T-cell (primary cell): ENCODE measurements at places on chromosomes 12 and 14. TPM values are rescaled to one million over a fixed set of nuclear protein-coding genes. Genes with fewer than 3 reads are reported as not detected.

DNA sequence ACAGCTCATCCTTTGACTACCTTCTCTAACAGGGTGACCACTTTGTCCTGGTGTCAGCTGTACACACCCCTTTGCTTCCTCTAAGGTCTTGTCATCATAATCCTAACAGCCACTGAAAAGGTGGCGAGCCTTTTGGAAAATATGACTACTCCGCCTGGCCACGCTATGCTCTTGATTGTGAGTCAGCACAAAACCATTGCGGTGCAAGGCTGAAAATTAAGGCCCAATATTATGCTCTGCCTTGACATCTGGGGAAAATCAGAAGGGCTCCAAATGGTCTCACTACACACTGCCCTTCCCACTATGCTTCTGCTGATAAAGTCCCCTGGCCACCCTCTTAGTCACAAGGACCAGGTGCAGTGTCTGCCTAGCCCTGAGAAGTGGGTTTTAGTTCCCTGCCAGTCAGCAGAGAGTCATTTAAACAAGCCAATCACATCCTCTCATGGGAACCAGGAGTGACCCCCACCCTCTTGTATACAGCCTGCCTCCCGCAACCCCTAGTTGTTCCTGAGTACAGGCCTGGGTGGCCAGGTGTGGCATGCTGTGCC, 34.3 kb downstream of the FGD6 start:
- no peak overlapping the region for H3K4me3 ChIP-seq
- H3K36me3 ChIP-seq = no peaks in the 10 kb centered on the region

GRCh38 chr12:127162307-127162706, 1104.7 kb upstream of the TMEM132C start:
- no peak overlapping the region for H3K4me3 ChIP-seq
- H3K36me3 ChIP-seq = no peaks in the 10 kb centered on the region
- no peak overlapping the region for H3K27ac ChIP-seq

DNA sequence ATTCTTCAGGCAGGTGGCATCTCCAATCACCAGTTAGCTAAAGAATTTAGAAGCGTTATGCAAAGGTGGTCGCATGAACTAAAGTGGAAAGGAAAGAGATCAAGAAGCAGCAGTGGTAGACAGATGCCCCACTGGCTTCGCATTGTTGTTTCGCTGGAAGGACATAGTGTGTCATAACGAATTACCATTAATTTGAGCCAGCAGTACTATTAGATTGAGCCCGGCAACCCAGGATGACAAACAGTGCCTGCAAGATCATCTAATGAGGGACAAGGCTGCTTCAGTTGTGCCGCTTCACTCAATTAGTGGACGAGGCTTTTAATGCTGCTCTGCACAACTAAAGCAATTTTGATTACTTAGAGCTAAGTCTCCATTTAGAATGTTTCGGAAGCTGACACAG, 274.5 kb upstream of the SOX5 start:
- H3K27ac ChIP-seq = no peak overlapping the region
- no peak for DNase-seq
- no peaks in the 10 kb centered on the region for H3K36me3 ChIP-seq
- H3K4me3 ChIP-seq = no peak overlapping the region
- H3K27me3 ChIP-seq = no peaks in the 10 kb centered on the region
- H3K4me1 ChIP-seq = no peaks in the 10 kb centered on the region

- no peak overlapping the region for H3K27ac ChIP-seq
- H3K4me1 ChIP-seq = peaks cover 8% of the 10 kb centered on the region
- H3K27me3 ChIP-seq = peaks cover 15% of the 10 kb centered on the region
- DNase-seq = no peak
- no peaks in the 10 kb centered on the region for H3K36me3 ChIP-seq
Observed at GRCh38 chr14:72708708-72709475, 185.0 kb downstream of the DPF3 start.

DNA sequence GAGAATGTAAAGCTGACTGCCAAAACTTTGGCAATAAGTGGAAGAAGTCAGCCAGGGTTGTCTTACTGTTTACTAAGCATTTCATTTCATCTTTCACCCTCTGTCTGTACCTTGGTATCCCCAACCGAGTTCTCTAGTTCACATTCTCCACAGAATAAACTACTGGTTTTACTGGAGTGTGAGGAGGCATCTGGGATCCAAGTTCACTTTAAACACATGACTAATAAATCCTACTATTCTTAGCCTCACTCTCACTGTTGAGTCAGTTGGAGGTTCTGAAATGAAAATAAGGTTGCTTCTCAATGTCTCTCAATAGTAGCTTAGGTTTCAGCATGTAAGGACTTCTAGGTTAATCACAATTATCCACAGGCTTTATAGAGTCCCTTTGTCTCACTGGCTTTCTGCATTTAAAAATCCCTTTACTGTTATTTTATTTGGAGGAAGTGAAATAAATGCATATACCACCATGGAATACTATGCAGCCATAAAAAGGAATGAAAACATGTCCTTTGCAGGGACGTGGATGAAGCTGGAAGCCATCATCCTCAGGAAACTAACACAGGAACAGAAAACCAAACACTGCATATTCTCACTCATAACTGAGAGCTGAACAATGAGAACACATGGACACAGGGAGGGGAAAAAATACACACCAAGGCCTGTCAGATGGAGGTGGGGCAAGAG, 95.8 kb downstream of the EPS8 start:
- no peak overlapping the region for H3K4me3 ChIP-seq
- H3K36me3 ChIP-seq = no peaks in the 10 kb centered on the region
- H3K27me3 ChIP-seq = peaks cover 1% of the 10 kb centered on the region
- no peak for DNase-seq
- H3K4me1 ChIP-seq = no peaks in the 10 kb centered on the region
- H3K27ac ChIP-seq = no peak overlapping the region

- no peak overlapping the region for H3K27ac ChIP-seq
- H3K36me3 ChIP-seq = no peaks in the 10 kb centered on the region
- DNase-seq = no peak
- no peaks in the 10 kb centered on the region for H3K4me1 ChIP-seq
- peaks cover 7% of the 10 kb centered on the region for H3K27me3 ChIP-seq
- H3K4me3 ChIP-seq = no peak overlapping the region
Observed at GRCh38 chr12:101634724-101635123, 40.0 kb downstream of the MYBPC1 start.

DNA sequence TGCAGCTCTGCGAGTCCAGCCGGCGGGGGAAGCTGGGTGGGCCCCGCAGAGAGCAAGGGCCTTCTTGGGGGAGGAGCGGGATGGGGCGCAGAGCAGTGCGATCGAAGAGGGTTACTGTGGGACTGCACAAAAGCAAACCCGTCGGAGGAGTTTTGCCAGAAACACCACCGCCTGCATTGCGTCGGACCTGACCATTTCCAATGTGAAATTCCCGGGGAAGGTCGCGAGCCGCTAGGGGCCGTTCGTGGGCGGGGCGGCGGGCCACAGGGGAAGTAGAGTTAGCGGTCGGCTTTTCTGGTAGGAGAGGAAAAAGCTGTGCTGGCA, 333 bp upstream of the KCNA1 start:
- no peaks in the 10 kb centered on the region for H3K36me3 ChIP-seq
- H3K27me3 ChIP-seq = peaks cover 17% of the 10 kb centered on the region
- peak overlapping the region; percentile 31 for H3K4me3 ChIP-seq

DNA sequence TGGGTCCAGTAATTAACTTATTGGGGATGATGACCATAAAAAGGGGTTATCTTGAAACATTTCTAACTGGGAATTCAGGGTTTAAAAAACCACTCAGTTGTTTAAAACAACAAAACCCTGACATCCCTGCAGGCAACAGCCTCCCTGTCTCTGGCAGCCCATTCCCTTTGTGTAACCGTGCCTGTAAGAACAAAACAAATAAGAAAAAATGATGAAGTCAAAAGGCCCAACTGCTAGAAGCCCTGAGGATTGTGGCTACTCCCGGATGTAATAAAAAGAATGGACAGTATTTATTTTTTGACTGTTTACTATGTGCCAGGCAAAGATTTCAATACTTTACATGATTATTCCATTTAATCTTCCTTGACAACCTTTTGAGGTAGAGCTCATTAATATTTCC, 75.3 kb downstream of the TMCC3 start:
- DNase-seq = no peak
- no peak overlapping the region for H3K4me3 ChIP-seq
- H3K27me3 ChIP-seq = no peaks in the 10 kb centered on the region
- no peaks in the 10 kb centered on the region for H3K36me3 ChIP-seq

DNA sequence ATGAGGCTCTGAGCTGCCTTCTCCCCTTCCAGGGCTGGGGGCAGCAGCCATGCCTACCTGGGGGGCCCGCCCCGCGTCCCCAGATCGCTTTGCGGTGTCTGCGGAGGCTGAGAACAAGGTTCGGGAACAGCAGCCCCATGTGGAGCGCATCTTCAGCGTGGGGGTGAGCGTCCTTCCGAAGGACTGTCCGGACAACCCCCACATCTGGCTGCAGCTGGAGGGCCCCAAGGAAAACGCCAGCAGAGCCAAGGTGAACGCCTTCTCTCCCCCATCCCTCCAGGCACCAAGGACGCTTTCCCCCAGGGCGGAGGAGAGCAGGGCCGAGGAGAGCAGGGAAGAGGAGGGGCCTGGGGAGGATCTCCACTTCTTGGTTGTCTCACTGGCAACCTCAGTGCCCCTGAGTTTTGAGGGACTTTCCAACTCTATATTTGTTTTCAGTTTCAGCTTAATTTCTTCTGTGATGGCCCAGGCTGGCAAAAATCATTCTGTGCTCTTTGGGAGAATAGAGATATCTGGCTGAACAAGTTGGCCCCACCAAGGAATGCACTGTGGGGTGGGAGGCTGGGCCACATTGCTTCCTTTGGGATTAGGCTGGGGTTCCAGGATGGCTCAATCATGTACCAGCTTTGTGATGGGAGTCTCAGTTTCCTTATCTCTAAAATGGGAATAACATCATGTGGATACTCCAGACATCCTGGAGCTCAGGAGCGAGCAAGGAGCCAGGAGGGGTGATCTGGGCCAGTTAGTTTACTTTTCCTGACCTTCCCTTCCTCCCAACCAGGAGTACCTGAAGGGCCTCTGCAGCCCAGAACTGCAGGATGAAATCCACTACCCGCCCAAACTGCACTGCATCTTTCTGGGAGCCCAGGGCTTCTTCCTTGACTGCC, 1.2 kb downstream of the KHNYN start:
- H3K36me3 ChIP-seq = peaks cover 37% of the 10 kb centered on the region
- H3K27ac ChIP-seq = peak overlapping the region; percentile 98
- H3K27me3 ChIP-seq = no peaks in the 10 kb centered on the region
- H3K4me1 ChIP-seq = peaks cover 58% of the 10 kb centered on the region

- no peaks in the 10 kb centered on the region for H3K27me3 ChIP-seq
- H3K36me3 ChIP-seq = no peaks in the 10 kb centered on the region
- H3K4me3 ChIP-seq = no peak overlapping the region
Observed at GRCh38 chr14:38505973-38506249, 250.0 kb upstream of the CLEC14A start.

DNA sequence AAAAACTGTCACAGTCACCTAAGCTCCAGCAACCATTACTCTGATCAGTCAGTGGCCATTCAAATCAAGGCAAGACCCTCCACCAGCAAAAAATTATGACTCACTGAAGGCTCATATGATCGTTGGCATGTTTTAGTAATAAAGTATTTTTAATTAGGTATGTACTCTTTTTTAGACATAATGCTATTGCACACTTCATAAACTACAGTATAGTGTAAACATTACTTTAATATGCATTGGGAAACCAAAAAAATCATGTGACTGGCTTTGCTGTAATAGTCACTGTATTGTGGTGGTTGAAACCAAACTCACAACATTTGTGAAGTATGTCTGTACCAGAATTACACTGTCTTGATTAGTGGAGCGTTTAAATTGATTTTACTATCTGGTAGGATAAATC, 134.5 kb upstream of the GARIN6 start:
- no peak overlapping the region for H3K27ac ChIP-seq
- no peaks in the 10 kb centered on the region for H3K36me3 ChIP-seq

- H3K27me3 ChIP-seq = no peaks in the 10 kb centered on the region
- peak; percentile 68 for DNase-seq
- peak overlapping the region; percentile 12 for H3K27ac ChIP-seq
Observed at GRCh38 chr12:66288121-66288520, 14.2 kb upstream of the HELB start.

DNA sequence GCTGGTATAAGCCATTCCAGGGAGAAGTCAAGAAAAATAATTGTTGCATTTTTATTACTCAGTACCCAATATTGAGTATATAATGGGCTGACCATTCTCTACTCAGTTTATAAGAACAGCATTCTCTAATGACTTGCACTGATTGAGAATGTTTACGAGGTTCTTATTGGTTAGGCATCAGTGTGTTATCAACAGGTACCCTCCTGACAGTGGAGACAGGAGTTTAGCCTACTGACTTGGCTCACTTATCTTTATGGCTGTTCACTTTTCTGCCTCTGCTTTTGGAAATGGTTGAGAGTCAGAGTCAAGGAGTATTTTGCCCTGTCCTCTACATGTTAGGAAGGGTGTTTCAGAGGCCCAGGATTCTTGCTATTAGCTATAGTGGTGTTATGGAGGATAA, 228.0 kb upstream of the RGS6 start:
- no peak overlapping the region for H3K4me3 ChIP-seq
- DNase-seq = no peak
- H3K27ac ChIP-seq = no peak overlapping the region
- H3K4me1 ChIP-seq = peaks cover 6% of the 10 kb centered on the region
- no peaks in the 10 kb centered on the region for H3K27me3 ChIP-seq

GRCh38 chr12:98149270-98149669, 366.1 kb upstream of the TMPO start:
- no peaks in the 10 kb centered on the region for H3K4me1 ChIP-seq
- H3K36me3 ChIP-seq = no peaks in the 10 kb centered on the region
- no peak for DNase-seq
- H3K4me3 ChIP-seq = no peak overlapping the region
- no peak overlapping the region for H3K27ac ChIP-seq

- H3K27me3 ChIP-seq = no peaks in the 10 kb centered on the region
- no peaks in the 10 kb centered on the region for H3K4me1 ChIP-seq
- H3K36me3 ChIP-seq = no peaks in the 10 kb centered on the region
- DNase-seq = no peak
- no peak overlapping the region for H3K27ac ChIP-seq
Observed at GRCh38 chr12:92942905-92943304, 13.8 kb upstream of the EEA1 start.

- H3K36me3 ChIP-seq = no peaks in the 10 kb centered on the region
- H3K4me3 ChIP-seq = no peak overlapping the region
- H3K4me1 ChIP-seq = no peaks in the 10 kb centered on the region
Observed at GRCh38 chr14:94548999-94549985, 11.9 kb upstream of the SERPINA4 start.

FLRT2 gene
- total RNA-seq = 0.06 TPM

CCDC177 gene
- total RNA-seq = not detected

KRT72 gene
- 28.7 TPM for total RNA-seq

RPS6KA5 gene
- total RNA-seq = 35.3 TPM

RASSF8 gene
- total RNA-seq = 0.50 TPM

VRTN gene
- total RNA-seq = not detected

ERGIC2 gene
- 35.3 TPM for total RNA-seq

KLRC4 gene
- total RNA-seq = 9.9 TPM

BDKRB2 gene
- total RNA-seq = not detected

KRT74 gene
- not detected for total RNA-seq
